ENCODE measurements at places on chromosomes 16 and 17. TPM values are rescaled to one million over a fixed set of nuclear protein-coding genes. Genes with fewer than 3 reads are reported as not detected.

IGFALS gene
- total RNA-seq = 0.32 TPM

GRCh38 chr17:53470626-53471025 is 352.1 kb upstream of the KIF2B start:
- DNase-seq = no peak

DNA sequence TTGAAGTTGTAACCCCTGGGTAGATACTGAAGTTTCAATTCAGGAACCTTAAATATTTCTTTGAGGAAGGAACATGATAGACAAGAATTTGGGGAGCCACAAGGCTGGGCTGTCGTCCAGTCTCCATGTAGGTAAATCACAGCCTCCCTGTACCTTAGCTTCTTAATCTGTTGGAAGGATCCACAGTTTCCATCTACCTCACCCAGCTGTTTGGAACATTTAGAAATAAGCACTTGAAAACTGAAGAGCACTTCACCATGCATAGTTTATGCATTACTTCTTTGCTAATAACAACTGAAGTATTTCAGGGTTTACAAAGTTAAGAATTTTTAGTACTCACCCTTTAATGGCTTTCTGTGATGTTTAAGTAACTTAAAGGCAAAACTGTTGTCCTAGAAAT is 17.2 kb downstream of the TXNDC11 start:
- DNase-seq = no peak

DNA sequence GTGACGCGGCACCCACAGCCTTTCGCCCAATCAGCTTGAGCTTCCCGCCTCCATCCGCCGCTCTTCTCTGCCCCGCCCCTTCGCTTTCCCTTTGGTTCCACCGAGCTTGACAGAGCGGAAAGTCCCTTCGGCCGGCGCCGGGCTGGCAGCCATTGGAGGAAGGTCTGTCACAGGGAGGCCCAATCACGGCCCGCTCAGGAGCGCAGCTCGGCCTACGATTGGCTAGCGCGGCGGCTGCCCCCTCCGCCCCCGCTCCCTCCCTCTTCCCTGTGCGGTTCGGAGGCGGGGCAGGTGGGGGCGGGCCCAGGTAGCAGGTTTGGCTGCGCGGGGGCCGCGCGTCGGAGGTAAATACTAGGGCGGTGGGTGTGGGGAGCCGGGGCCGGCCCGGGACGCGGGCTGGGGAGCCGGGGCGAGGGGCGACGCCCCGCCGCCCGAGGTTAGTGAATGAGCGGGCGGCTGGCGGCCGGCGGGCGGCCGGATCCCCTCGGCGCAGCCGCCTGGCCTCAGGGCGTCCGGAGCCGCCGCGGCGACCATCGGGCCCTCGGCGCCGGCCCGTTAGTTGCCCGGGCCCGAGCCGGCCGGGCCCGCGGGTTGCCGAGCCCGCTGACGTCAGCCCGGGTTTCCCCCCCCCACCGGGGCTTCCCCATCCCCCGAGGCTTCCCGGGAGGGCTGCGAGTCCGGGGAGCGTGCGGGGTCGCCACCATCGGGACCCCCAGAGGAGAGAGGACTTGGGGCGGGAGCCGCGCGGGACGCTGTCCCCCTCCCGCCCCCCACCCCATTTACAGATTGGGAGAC is at the start of gene CYLD:
CYLD (plus strand) TSS at position 306 of the 795 bp plus-strand sequence. CDS start 7,613 bp downstream, outside the sequence.
- peak; percentile 100 for DNase-seq

GRCh38 chr17:29346462-29346861 is 43.7 kb upstream of the TAOK1 start:
- no peak for DNase-seq

Measured in breast epithelium (tissue), 4 donors.